Activated CD4-positive, CD25-positive, alpha-beta regulatory T cell (primary cell): ENCODE measurements at places on chromosomes 5 and 9.

DNA sequence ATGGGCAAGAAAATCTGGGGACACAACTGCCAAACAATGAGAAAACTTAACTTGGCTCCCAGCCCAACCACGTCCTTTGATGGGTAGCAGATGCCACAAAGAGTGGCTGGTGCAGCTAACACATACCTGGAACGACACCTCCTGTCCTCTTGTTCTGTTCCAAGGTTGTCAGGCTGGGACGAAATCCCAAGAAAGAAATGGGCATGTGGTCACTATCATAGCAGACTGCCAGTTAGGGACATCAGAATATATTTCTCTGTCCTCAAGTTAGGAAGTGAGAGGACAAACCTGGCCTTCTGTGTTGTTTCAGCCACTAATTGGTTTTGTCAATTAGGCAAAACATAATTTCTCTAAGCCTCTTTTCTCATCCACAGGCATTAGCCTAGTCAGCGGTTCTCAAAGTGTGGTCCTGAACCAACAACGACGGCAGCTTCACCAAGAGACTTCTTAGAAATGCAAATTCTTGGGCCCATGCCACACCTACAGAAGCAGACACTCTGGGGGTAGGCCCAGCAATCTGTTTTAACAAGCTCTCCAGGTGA is 63.4 kb downstream of the RAPGEF1 start:
- DNase-seq = no peak

DNA sequence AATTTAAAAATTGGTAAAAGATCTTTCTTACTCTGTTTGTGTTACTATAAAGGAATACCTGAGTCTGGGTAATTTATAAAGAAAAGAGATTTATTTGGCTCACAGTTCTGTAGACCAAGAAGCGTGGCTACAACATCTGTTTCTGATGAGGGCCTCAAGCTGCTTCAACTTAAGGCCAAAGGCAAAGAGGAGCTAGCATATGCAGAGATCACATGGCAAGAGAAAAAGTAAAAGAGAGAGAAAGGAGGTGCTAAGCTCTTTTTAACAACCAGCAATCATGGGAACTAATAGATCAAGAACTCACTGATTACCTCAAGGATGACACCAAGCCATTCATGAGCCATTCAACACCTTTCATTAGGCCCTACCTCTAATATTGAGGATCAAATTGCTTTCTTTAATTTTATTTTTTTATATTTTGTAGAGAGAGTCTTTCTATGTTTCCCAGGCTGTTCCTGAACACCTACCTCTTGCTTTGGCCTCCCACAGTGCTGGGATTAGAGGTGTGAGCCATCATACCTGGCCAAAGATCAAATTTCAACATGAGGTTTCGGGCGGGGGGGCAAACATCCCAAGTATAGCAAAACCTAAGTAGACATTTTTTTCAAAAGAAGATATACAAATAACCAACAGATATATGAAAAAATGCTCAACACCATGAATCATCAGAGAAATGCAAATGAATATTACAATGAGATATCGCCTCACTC is 16.0 kb upstream of the SHC3 start:
- DNase-seq = no peak

DNA sequence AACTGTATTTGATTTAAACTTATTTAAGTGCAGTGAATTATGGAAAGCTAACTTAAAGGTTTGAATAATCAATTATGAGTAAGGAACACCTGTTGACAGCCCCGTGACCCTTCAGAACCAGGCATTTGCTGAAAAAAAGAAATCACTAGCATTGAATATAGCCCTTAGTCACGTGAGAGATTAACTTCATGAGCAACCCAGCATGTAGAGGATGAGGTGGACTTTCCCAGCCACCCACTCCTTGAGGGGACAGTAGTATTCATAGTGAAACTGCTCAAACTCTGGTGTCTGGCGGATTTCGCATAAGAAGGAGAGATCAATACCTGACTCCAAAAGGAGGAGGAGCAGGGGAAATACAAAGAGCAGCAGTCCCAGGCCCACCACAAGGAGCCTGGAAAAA is 184.8 kb upstream of the RASEF start:
- no peak for DNase-seq

DNA sequence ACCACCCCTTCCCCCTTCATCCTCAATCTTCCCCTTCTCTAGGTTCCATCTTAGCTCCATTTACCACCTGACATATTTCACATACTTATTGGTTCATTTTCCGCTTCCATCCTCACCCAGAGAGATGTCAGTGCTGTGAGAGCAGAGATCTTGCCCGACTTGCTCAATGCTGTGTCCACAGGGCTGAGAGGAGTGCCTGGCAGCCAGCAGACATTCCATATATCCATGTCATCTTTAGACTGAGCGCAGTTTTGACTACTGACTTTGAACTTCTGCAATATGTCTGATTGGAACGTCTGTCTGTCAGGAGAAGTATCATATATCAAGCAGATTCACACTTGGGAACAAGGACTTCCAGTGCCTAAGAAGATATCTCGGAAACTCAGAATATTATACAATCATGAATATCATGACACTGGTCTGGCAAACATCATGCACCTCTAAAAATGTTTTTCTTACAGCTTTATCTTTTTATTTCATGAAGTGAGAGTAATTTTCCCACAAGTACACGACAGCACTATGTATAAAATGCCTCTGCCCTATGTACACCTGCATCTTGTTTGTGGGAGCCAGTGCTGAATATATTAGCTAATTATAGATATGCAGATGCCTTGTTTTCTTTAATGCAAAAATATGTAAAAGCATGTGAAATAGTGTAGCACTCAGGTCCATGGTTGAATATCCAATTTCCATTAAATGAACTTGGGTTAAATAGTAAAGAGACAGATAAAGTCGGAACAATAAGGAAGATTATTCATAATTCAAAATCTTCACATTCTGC is 454.0 kb upstream of the DAP start:
- DNase-seq = no peak

DNA sequence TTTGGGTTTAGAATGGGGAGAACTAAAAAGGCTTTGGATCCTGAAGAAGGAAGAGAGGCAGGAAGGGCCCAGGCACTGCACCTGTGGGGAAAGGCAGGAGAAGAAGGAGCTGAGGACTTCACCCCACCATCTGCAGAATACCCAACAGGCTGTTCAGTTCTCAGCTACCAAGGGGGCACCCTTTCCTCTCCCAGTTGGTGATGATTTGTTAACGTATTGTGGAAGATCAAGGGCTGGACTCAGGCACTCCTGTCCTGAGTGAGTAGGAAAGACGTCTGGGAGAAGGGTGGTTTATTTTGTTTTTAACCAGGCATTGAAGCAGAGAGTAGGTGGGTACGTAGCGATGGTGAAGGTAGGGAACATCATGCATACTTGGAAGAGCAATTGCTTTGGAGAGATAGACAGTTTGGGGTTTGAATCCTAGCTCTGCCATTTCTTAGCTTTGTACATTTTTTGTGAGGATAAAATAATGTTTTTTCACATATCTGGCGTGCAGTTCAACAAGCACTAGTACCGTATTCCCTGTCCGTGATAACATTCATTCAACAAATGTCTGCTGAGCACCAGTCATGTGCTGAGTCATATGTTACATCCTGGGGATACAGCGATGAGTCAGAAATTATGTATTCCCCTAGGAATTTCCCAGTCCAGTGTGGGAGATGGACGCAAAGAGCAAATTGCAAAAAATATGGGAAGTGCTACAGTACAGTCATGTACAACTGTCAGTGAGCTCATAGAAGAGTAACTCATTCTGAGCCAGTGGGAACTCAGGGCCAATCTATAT is 2.1 kb downstream of the MSANTD3 start:
- no peak for DNase-seq

DNA sequence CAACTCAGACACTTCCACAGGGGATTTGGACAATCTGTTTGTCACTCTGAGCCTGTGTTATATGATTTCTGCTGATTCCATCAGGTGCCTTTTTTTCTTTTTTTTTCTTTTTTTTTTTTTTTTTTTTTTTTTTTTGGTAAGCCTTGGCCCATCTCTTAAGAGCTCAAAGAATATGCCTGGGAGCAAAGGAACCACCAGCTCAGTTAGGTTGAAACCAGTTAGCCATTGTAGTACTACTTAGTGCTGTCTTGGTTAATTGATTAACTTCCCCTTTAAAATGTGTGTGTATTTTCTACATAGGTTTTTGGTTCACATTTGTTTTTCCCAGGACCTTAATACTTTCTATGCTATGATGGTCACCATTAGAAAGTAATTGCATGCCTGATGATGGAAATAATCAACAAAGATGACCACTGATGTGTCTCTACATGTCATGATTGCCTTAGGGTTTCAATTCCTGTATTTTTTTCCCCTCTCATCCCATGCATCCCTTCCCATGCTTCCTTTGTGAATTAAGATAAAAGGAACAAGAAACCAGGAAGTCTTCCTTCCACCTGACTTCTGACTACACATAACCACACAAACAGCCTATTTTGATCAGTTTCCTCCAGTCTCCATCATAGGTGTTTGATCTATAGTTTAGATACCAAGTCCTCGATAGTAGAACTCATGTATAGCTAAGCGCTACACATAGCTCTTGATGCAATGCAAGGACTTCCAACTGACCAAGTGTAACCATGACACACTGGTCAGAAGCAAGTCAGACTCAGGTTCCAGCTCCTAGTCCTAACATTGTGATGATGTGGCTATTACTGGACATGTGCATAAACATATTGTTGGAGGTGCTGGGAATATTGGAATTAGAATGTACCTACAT is 306.1 kb downstream of the EFNA5 start:
- DNase-seq = no peak

DNA sequence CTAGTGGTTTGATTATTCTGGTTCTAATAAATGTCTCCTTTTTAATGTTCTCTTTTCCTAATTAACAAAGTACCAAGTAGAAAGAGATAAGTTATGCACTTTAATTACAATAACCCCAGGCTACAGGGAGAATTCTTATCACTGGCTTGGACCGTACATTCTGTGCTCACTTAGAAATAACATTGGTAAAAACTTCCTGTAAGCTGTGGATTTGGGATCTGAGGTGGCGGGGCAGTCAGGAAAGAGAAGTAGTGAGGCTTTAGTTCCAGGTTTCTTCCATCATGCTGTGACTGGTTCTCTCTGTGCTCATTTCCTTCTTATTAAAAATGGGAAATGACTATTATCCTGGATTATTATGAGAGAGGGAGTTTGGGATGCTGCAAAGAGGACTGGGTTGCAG is 142.0 kb downstream of the EGFLAM start:
- DNase-seq = no peak

- DNase-seq = peak; percentile 65
Measured at GRCh38 chr9:122350577-122351355, 20.1 kb upstream of the PTGS1 start.

GRCh38 chr9:3880851-3881250 is 355.1 kb upstream of the RFX3 start:
- no peak for DNase-seq

- DNase-seq = no peak
Measured at GRCh38 chr5:173764332-173765028, 123.7 kb upstream of the CPEB4 start.

DNA sequence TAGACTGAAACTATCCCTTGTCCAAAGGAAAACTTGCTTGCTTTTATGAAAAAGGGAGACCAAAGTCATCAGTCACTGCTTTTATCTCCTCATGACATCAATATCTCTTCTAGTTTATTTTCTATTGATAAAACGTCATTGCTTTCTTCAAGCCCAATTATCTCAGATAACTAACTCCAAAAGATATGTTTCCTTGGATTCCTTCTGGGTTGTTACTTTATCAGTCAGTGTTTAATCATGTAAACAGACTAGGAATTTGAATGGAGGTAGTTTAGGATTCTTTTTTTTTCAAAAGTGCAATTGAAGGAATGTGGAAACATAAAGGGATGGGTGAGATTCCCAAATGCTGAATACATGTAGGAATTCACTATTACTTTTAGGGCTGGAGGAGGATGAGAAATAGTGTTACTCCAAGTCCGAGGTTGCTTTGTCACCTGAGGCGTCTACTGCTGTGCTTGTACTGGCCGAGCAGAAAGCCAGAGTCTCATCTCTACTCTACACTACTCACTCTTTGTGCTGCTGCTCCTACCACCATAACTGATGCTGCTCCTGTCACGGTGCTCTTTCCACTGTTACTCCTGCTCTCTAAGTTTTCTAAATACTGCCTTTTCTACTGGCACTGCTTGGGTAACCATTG is 1697.1 kb upstream of the NUDT12 start:
- DNase-seq = no peak

GRCh38 chr5:128213340-128213739 is 129.8 kb downstream of the SLC12A2 start:
- no peak for DNase-seq

DNA sequence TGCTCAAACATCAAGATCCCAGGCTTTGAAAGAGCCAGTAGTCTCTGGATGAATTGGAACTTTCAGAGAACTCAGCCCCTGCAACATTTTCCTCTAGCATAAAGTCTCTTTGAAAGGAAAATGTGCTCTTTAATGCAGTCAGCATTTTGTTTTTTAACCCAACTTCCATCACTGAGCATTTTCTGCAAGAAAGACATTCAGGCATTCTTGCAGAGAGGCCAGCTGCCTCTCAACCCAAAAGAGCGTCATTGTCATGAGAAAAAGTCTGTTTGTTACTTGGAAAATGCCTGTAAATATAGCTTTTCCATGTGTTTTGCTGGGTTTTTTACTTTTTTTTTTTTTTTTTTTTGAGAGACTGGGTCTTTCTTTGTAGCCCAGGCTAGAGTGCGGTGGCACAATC is 225.0 kb downstream of the ADAMTSL1 start:
- DNase-seq = no peak

DNA sequence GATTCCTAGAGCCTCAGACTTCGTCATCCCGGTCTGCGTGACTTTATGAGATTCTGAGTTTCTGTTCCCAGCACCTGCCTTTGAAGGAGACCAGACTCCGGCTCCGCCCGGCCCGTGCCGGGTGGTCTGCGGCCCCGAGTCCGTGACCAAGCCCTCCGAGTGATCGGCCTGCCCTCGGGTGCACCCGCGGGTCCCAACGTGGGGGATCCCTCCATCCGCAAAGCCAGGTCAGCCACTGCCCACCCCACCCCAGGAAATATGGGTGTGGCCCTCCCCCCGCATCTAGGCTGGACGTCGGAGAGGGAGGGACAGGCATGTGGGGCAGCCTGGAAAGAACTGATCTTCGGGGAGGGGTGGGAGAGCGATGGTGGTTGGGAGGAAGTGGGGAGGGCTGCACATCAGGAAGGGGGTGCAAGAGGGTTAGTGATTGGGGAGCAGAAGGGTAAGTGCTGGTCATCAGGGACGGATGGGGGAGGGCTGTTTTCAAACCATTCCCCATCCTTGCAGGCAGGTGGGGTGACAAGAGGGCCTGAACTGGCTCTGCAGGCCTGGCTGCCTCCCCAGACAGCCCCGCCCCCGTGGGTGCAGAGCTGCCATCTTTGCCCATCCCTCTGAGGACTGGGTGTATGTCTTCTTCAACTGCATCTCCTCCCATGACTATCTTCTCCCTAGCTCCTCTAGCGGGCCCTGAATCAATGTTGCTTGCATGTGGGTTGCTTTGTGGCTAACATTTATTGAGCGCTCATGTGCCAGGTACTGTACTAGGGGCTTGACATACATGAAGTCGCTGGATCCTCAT is 747 bp downstream of the LRSAM1 start:
- peak; percentile 12 for DNase-seq
